Non-pigmented ciliary epithelial cell (primary cell): ENCODE measurements at places on chromosomes 3 and 15.

- DNase-seq, result no peak
These were observed 34.2 kb upstream of the ACAD9 start for GRCh38 chr3:128845119-128845777.

GRCh38 chr3:120741837-120742197 lies 499 bp downstream of the RABL3 start:
- DNase-seq, result no peak

- DNase-seq, result no peak
These were observed 38.3 kb downstream of the CPN2 start for GRCh38 chr3:194312743-194313281.

GRCh38 chr3:4732925-4733324 lies 239.8 kb downstream of the ITPR1 start:
- no peak for DNase-seq

- no peak for DNase-seq
These were observed 62.8 kb downstream of the RFX7 start for GRCh38 chr15:56180851-56181250.

DNA sequence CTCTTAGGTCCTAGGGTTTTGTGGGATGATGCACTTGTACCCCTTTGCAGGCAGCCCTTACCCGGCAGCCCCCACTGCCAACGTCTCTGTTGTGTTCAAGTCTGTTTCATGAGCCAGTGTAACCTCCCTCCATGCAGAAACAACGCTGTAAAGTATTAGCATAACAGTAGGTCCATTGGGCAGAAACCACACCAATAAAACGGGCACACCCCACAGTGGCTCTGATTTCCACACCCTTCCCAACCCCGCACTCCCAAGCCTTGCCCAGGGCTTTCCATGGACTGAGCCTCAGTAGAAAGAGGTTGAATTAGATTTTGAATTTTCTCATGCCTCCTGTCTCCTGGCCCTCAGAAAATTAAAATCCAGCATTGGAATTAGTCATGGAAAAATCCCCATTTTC lies 124.5 kb downstream of the CACNA1D start:
- DNase-seq, result no peak

- no peak for DNase-seq
These were observed 55.2 kb downstream of the RAB7A start for GRCh38 chr3:128781164-128781563.

GRCh38 chr3:172476347-172476746 lies 28.1 kb upstream of the GHSR start:
- no peak for DNase-seq

GRCh38 chr3:134486577-134487041 lies 752 bp downstream of the CEP63 start:
- no peak for DNase-seq

GRCh38 chr3:5022187-5022965 lies 43.1 kb downstream of the BHLHE40 start:
- DNase-seq, result no peak
